ENCODE measurements at places on chromosomes 1 and 21. TPM values are rescaled to one million over a fixed set of nuclear protein-coding genes. Genes with fewer than 3 reads are reported as not detected.
A peak's percentile ranks its signal among the peaks of the same experiment; 100 is the strongest.

TRMT1L gene
- 19.7 TPM for total RNA-seq

INTS3 gene
- total RNA-seq: 78.4 TPM

DNA sequence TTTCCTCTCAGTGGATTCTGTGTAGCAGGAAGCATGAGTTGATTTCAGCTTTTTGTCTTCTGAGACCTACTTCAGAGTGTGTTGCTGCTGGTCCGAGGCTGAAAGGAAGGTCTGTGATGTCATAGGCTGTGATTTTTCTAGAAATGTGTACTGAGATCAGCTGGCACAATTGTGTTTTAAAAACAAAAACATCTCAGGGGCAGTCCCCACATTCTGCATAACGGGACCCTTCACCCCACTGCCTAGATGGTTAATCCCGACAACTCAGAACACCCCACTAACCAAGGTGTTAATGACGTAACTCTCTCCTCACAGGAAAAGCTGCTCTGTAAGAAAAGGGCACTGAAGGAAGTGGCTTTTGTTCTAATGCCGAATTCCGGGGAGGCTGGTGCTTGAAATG, 59.8 kb upstream of the PPP2R5A start:
- DNase-seq: no peak

GRCh38 chr1:19799230-19800075, at the start of gene TMCO4:
TMCO4 (minus strand) TSS chr1:19799916; CDS start chr1:19780758, 19,158 bp downstream.
- DNase-seq: peak; percentile 17

- no peak for DNase-seq
Observed at GRCh38 chr1:8164670-8165069, 138.6 kb upstream of the ERRFI1 start.

DNA sequence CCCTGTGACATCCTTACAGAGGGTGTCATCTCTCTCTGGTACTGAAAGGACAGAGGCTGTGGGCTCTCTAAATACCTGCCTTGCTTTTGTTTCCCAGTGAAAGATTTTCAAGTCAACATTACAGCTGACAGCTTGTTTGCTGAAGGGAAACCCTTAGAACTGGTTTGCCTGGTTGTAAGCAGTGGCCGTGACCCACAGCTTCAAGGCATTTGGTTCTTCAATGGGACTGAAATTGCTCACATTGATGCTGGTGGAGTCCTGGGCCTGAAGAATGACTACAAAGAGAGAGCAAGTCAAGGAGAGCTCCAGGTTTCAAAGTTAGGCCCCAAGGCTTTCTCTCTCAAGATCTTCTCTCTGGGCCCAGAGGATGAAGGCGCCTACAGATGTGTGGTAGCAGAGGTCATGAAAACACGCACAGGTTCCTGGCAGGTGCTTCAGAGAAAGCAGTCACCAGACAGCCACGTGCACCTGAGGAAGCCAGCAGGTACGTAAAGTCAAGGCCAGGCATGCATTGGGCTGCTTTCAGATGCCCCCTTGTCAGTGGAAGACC, 11.8 kb downstream of the CD101 start:
- no peak for DNase-seq

DNA sequence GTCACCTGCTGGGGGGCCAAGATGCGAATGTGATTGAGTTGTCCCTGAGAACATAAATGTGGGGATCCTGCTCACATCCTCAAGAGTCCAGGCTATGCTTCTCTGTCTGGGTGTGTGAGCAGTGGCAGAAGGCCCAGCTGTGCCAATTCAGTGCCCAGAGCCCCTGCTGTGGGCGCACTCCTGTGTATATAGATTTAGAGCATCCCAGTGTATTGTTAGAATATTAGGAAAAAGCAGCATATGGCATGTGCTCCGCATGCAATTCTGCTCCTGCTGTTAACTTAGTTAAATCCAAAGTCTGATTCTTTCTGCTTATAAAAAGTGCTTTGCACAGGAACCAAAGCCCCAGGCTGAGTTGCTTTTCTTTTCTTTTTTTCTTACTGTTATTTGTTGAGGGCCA, 37.8 kb downstream of the FAM78B start:
- DNase-seq: no peak

RHOU gene
- total RNA-seq: 20.1 TPM

GRCh38 chr21:38917043-38917774, 111.5 kb downstream of the ETS2 start:
- DNase-seq: no peak

DNA sequence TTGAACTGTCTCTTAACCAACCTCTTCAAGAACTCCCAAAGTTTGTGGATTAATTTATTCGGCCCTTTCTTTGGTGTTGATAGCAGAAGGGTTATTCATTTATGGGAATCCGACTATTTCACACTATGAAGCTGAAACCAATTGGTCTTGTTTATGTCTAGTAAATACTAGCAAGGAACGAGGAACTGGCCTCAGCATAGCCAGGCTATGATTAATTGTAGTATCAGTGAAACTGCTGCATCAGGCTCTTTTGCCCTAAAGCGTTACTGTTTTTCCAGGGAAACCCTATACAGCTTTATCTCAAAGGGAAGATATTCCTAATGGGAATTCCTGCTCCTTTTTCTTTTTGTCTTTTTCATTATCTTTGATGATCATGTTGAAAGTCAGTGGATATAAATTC, 35.1 kb downstream of the CLEC20A start:
- no peak for DNase-seq

GRCh38 chr1:85366391-85367170, 90.1 kb upstream of the BCL10 start:
- no peak for DNase-seq

DNA sequence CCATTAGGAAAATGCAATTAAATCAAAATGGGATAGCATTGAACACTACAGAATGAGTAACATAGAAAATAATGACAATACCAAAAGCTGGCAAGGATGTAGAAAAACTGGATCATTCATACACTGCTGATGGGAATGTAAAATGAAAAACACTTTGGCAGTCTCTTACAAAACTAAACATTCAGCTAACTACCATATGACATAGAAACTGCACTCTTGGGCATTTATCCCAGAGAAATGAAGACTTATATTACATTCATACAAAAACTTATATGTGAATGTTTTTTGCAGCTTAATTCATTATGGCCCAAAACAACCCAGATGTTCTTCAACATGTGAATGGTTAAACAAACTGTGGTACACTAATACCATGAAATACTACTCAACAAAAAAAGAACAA, 66.4 kb downstream of the ANKRD13C start:
- no peak for DNase-seq

DNA sequence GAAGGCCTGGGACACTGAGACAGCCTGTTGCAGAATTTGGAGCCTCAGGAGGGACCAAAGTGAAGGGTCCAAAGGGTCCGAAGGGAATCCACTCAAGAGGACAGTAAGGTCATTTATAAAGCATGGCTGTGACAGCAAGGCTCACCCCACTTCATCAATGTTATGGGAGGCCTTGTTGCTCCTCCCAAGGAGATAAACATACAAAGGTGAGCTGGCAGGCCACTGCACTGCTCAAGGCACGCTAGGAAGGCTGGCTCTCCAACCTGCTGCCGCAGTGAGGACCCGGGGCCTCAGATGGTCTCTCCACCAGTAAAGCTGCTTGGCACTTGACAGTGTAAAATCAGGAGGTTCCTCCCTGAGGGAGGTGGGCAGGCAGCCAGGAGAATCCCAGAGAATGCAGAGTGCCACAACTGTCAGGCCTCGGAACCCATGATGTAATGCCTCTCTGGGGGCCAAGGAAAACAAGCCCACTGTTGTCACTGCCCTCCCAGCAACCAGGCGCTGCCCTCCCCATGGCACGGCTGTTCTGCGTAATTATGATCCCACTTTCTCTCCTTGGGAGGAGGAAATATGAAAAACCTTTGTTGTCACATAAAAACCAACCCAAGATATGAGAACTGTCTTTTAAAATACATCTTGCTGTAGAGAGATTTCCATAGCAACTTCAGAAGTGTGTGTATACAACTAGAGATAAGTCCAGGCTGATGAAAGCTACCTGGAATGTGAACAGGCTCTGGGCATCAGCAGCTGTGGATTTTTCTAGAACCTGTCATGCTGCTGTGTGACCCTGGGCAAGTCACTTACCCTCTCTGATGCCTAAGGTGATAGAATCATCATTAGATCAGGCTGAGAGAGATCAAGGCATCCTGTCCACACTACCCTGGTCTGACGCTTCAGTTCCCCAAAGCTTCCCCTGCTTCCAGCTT, 102.5 kb downstream of the KCNN3 start:
- no peak for DNase-seq

GNG4 gene
- total RNA-seq: 38.2 TPM

- no peak for DNase-seq
Observed at GRCh38 chr1:186391841-186392240, 16.2 kb downstream of the ODR4 start.

DNA sequence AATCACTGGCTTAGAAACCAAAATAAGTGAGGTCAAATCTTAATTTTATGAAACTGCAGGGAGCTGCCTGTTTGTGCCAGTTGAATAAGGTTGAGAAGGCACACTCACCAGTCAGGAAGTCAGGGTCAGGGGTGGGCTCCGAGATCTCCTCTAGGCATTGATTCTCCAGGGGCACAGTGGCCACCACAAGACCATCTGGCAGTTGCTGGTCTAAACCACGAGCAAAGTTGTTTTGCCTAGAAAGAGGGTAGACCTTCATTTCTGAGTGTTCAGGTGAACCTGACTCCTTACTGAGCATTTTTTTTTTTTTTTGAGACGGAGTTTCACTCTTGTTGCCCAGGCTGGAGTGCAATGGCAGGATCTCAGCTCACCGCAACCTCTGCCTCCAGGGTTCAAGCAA, 220.7 kb downstream of the ASTN1 start:
- DNase-seq: no peak

- no peak for DNase-seq
Observed at GRCh38 chr1:181911715-181912114, 149.8 kb downstream of the ZNF648 start.

DNA sequence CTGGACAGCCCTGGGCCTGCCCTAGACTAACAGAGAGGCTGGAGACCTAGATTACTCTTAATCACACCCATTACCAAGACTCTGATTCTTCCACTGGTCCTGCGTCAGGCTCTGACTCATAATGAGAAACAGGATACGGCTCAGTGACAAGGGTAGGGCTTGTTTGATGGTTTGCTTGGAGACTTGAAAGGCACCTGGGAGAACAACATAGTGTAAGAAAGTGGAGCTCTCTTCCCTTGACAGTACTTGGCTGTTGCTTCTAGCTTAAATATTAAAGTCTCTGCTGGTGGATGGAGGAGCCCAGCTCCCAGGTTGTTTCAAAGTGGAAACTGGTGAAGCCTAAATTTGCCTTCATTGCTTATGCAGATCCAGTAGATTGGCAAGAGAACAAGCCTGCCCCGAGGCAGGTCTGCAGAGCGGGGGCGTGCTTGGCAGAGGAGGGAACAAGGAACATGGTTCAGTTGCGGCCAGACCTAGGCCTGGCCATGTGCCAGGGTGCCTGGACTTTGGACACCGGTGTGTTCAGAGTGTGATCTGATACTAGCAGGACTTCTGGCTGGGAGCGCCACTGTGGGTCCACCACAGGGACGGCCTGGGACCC, 480.6 kb downstream of the CAMTA1 start:
- DNase-seq: no peak

DNA sequence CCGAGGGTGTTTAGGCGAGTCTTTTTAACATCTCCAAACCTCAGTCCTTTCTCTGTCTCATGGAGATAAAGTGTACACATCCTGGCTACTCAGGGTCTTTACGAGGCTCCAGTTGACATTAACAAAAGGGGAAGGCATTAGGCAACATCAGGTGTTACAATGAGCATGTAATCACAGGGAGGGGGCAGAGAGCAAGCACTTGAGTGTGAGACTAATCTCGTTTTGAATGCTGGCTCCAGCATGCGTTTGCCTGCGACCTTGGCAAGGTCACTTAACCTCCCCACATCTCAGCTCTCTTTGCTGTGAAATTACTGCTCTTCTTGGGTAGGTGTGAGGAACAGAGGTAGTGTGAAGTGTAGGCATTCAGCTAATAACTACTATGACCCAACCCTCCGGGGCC, 3.1 kb downstream of the TNNT2 start:
- no peak for DNase-seq

DNA sequence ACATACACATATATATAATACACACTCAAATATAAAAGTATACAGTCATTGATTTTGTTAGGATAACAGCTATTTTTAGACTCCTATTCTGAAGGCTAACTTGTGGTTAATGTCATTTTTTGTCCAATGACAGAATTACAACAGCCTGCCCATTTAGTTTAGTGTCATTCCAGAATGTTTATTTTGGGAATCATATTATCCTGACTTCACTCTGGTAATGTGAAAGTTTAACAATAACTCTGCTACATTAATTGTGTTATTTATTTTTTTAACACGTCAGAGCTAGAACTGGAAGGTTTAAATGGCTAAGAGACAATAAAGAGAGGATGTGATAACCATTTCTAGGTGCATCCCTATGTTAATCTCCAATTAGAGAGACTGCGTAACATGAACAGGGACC, 648.1 kb downstream of the USP25 start:
- DNase-seq: no peak

DNA sequence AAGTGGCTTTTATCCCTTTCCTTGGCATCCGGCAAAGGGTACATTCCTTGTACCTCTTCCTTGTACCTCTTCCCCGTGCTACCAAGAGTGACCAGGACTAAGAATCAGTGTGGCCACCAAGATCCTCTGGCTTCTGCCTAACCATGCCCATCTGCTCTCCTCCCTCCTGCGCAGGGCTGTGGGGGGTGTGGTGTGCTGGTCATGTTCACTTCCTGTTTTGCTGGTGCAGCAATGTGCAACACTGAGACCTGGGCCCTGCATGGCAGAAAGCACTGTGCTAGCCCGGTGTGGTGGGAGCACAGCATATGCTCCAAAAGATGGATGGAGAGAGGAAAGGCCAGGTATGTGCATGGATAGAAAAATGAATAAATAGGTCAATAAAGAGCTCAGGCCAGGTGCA, 33.3 kb upstream of the TENT5C start:
- no peak for DNase-seq

GRCh38 chr1:80962564-80962963, 838.2 kb upstream of the ADGRL2 start:
- DNase-seq: no peak

PODN gene
- 0.43 TPM for total RNA-seq

EXO1 gene
- 49.3 TPM for total RNA-seq
